ENCODE measurements at places on chromosomes 2 and 18.

- no peak for DNase-seq
Observed at GRCh38 chr2:11131166-11131920, 23.9 kb upstream of the SLC66A3 start.

GRCh38 chr2:127649100-127649611 is 3.2 kb downstream of the GPR17 start:
- no peak for DNase-seq

GRCh38 chr18:30342675-30343074 is 699.9 kb downstream of the DSC3 start:
- DNase-seq, result no peak

- no peak for DNase-seq
Observed at GRCh38 chr2:86566158-86566820, 3.0 kb upstream of the CHMP3 start.

- no peak for DNase-seq
Observed at GRCh38 chr2:4959219-4959618, 733.0 kb upstream of the SOX11 start.

DNA sequence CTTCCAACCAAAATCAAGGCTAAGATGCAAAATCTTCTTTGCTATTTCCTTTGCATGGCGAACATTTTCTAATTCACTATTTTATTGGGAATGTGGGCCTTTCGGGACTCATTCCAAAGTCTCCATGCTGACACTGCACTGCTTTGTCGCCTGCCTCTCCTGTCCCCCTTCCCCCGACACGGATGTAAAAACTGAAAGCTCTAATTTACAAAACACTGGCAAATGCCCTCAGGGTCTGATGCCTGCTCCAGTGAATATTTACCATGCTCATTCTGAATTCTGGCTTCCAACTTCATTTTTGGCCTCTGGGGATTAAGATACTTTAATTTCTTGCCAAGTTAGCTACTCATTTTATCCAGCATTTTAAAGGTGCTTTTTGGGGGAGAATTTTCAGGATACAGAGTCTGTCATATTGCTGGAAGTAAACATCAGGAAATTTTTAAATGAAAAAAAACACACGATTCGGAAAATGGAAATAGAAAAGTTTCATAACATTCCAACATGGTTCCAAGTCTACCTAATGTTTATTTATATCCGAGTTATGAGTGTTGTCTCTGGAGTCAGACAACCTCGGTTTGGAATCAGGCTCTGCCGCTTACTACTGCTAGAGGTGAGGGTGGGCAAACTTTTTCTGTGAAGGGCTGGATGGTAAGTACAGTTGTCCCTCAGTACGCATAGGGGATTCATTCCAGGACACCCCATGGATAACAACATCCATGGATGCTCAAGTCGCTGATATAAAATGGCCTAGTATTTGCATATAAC is 14.6 kb upstream of the LTBP1 start:
- DNase-seq, result no peak

DNA sequence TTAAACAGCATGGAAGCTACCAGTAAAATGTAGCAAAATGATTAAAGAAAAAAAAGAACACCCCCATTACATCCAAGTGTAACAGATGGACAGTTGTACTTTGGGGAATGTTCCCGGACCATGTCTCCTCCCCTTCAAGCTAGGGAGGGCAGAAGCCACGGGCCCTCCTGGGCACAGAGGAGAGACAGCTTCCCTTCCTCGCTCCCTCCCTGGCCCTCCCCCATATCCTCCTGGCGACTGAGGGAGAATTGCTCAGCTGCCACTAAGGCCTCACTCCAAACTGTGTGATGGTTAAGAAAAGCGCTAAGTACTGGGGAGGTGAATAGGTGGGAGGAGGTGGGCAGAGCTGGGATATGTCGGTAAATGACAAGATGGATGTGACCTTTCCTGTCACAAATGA is 358.0 kb downstream of the HRH4 start:
- no peak for DNase-seq

DNA sequence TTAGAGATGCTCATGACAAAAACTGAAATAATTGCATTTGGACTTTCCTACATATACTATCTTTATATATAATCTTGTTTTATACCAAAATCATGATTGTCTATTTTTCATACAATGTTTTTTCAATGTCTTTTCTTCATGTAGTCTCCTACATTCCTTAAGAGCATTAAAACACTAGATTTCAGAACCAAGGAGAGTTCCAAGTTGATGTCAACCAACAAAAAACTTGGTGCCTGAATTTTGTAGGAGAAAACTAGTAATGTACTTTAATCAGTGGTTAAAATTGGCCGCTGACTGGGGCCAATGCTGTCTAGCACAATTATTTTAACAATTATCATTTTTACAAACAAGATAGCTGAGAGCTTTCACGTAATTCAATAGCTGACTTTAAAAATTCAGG is 678.8 kb downstream of the DCC start:
- DNase-seq, result no peak

DNA sequence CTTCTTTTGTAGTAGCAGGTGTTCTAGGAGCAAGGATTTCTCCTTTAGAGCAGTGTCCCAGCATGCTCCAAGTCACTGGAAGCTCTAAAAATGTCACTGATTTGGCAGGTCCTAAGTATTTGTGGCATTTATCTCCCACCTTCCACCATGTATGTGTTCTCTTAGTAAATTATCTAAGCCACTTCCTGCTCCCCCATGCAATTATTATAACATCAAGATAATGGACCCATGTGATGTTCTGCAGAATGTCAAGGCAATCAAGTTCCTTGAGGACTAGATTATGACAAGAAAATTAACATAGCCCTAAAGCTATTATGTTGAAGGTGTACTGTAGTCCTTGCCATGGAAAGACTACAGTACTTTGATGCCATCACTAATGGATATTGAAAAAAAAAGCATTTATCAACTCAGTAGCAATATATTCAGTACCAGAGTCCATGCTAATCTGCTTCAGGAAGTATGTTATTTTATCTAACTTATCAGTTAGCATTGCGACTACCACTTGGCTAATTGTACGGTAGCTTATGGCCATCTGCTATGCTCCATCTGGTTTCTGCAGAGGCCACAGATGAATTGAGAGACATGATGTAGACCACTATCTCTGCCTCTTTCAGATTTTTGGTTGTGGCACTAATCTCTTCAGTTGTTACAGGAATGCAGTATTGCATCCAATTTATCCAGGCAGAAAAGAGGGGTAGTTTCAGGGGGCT is 56.7 kb downstream of the GPR39 start:
- DNase-seq, result no peak

GRCh38 chr2:125559186-125559585 is 1096.8 kb upstream of the GYPC start:
- no peak for DNase-seq

GRCh38 chr2:147110317-147110716 is 734.5 kb upstream of the ACVR2A start:
- no peak for DNase-seq

DNA sequence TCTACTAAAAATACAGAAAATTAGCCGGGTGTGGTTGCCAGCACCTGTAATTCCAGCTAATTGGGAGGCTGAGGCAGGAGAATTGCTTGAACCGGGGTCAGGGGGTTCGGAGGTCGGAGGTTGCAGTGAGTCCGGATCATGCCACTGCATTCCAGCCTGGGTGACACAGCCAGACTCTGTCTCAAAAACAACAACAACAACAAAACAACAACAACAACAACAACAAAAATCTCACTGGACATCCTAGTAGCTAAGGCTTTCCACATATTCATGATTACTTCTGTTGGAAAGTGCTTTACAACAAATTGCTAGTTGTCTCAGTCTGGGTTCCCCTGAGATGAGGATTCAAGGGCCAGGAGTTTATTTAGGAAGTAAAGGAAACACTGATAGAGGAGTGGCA is 4.3 kb upstream of the MROH2A start:
- no peak for DNase-seq

- no peak for DNase-seq
Observed at GRCh38 chr2:122072666-122073065, 317.2 kb downstream of the TSN start.

- no peak for DNase-seq
Observed at GRCh38 chr2:128755695-128756364, 437.2 kb upstream of the HS6ST1 start.

GRCh38 chr2:215280326-215280725 is 31.5 kb upstream of the ATIC start:
- no peak for DNase-seq

GRCh38 chr18:23833714-23834113 is 144.5 kb downstream of the LAMA3 start:
- DNase-seq, result no peak
